Naive thymus-derived CD4-positive, alpha-beta T cell (primary cell): ENCODE measurements at places on chromosomes 1 and 21.
A peak's percentile ranks its signal among the peaks of the same experiment; 100 is the strongest.

GRCh38 chr1:77280962-77281361 is 857 bp upstream of the AK5 start:
- DNase-seq: peak; percentile 9

DNA sequence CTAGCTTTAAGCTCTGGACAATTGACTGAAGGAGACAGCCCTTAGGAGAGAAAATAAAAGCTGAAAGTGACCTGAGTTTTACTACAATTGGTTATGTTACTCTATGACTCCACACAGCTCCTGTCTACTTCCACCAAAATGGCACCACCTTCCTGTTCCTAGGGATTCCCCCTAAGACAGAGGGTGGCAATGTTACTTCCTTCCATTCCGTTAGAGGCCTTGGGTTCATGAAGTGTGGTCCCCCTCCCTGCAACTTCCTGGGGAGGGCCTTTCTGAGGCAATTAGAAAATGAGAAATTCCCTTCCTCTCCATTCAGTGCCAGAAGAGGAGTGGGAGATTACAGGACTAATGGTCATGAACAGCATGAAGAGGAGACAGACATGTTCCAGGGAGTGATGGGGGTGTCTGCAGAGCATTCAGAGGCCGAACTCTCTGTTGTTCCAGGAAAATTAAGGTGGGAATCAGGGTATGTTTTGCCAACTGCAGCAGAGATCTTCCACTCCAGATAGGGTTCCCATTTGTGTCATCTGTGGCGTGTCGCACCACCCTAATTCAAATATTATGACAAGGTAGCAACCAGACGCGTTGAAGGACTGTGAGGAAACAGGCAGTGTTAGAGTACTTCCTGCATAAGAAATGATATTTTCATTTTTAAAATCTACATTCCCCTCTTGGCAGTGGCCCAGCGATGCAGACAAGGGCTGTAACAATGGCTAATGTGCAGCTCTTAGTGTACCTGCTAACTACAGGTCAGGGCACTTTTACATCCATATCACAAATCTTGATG is 53.1 kb upstream of the TRIM67 start:
- no peak for DNase-seq

DNA sequence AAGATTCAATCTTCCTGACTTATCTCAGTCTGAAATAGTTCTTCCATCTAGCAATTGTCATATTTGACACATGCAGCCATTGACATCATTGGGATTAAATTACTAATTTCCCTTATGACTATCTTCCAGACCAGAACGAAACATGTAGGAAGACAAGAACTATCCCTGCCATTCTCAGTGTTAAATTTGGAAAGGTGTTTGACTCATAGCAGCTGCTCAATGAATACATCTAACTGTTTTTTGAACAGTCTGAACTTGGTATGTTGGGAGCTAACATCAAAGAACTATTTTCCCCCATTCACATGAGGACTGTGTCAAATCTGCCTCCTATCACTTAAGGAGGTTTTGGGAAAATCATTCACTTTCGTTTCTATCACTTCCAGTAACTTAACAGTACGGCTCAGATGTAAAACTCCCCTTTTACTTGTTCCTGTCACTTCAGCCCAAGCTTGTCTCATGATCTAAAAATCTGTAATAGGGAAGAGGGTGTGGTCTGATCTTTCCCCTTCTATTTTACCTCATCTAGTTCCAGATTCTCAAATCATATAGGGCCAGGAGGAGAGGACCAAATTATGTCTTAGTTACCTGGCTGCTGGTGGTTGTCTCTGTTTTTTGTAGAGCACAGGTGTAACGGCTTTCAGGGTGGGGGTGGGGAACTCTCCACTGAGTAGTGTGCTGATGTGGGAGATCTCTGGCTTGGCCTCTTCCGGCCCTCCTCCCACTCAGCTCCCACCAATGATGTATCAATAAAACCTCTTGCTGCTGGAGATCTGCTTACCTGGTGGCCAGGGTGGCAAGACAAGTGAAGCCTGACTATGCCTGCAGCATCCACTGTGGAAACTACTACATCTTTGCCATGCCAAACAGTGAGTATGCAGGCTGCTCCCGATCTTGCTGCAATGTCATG is 26.2 kb upstream of the SLAMF1 start:
- DNase-seq: peak; percentile 35

GRCh38 chr1:203049576-203050180 is 23.4 kb downstream of the PPFIA4 start:
- no peak for DNase-seq

GRCh38 chr21:18951271-18952038 is 547.9 kb upstream of the TMPRSS15 start:
- DNase-seq: no peak

DNA sequence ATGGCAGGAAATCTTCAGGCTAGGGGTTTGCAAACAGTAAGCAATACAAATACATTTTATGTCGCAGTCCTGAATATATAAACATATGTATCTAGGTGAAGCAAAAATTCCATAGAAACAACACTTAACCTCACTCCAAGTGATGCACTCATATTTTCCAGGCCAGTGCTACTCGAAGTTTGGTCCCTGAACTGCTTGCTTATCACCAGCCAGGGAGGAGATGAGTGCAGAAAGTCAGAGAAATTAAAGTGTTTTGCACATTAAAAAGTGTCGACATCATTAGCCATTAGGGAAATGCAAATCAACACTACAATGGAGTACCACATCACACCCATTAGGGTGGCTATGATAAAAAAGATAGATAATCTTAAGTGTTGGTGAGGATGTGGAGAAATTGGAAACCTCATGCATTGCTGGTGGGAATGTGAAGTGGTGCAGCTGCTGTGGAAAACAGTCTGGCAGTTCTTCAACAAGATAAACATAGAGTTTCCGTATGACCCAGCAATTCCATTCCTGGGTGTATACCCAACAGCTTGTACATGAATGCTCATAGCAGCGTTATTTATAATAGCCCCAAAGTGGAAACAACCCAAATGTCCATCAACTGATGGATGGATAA is 70.5 kb upstream of the CSF1 start:
- DNase-seq: no peak

DNA sequence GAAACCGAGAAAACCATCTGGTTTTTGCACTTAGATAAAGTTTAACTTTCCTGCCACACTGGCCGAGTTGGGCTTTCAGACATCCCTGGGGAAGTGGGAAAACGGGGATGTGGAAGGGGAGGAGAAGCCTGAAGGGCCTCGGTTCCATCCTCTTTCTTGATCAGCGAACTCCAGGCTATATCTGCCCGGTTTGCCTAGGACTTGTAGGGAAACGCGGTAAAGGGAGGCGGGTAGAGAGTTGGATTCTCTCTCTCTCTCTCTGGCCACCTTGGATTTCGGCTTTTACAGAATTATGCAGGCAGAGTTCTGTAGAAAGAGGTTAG is 4.6 kb upstream of the LHX8 start:
- DNase-seq: no peak

DNA sequence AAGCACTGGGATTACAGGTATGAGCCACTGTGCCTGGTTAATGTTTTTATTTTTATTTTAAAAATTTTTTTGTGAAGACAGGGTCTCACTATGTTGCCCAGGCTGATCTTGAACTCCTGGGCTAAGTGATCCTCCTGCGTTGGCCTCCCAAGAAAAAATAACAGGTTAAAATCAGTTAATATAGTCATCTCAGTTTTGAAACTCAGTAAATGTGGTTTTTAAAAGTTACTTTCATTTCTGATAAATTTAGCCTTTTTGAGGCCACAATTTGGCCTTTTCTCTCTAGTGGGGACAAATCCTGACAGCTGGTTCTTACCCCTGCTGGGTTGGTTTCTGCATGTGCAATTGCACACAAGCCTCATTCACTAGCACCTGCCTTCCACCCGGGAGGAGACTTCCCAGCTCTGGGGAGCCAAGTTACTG is 13.3 kb downstream of the PMF1 start:
- DNase-seq: no peak

GRCh38 chr1:100249155-100249536 is 488 bp downstream of the DBT start:
- no peak for DNase-seq

GRCh38 chr1:243421784-243422183 is 165.9 kb downstream of the SDCCAG8 start:
- peak; percentile 13 for DNase-seq

GRCh38 chr1:229717786-229718576 is 91.9 kb downstream of the URB2 start:
- DNase-seq: no peak

DNA sequence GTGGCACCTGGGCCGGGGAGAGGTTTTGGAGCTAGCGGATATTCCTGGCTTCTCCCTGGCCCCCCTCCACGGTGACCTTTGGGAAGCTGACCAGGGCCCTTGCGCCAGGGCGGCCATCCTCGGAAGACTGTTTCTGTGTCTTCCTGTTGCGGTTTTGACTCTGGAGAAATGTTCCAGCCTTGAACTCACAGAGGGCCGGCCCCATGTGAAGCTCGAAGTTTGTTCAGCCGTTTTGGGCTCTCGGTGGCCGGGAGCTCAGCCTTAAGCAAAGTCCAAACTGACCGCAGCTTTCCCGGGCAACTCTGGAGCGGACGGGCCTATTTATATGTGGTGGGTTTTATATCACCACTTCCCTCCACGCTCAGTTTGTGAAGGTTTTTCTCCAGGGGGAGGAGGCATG is 17.0 kb upstream of the WNT4 start:
- DNase-seq: no peak

DNA sequence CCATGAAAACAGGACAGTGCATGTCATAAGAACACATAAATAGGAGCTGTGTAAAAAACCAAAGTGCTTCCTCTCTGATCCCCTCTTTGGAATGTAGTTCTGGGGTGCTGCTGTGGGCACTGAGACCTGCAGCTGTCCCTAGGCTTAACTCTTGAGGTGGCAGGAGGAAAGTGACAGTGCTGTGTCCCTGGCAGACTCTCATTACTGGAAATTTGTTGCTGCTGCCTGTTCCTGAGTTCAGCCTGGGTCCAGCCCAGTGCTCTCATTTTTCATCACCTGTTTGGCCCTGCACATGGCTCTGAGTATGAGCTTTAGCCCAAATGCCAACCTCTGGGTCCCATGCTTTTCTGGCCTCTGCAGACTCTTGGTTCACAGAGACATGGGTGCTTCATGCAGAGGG is 329.3 kb downstream of the DSCAM start:
- DNase-seq: no peak

DNA sequence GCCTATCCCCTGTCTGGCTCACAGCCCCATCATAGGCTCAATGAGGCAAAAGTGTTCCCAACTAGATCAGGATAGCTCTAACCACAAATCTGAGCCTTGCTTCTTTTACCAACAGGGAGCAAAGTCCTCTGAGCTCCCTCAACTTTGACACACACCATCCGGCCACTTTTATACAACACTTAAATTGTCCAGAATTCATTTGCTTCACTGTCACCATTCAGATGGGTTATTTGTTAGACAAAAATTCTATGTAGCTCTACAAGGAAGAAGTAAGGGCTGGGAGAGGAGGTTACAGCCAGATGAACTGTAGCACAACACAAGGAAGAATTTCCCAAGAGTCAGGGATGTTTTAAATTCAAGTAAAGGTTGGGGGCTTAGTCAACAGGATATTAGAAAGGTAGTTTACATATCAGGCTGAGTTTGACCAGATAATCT is 50.8 kb downstream of the TGFBR3 start:
- no peak for DNase-seq

GRCh38 chr1:107196973-107197562 is 56.2 kb downstream of the NTNG1 start:
- DNase-seq: no peak

DNA sequence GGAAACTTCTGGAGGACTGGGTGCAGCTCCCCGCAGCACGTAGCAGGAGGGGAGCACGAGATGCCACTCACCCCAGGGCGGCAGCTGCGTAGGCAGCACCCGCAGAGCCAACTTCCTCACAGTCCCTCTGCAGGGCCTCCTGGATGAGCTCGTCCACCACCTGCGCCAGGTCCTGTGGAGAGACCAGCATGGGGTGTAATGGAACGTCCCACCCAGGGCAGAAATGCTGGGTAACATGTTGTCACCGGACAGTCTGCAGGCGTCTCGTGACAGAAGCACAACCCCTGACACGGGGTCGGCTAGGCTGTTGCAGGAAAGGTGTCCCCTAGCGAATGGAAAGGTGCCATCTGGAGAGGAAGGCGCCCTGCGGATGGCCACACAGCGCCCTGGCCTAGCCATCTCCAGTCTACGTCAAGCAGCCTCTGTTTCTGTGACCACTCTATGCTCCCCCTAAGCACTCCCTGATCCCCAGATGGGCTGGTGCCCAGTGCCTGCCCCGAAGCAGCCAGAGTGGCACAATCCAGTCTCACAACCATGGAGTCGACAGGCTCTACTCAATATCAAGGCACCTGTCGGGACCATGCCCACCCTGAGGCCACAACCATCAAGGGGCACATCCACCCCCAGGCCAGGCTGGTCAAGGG is 21.2 kb downstream of the MCM3AP start:
- no peak for DNase-seq

DNA sequence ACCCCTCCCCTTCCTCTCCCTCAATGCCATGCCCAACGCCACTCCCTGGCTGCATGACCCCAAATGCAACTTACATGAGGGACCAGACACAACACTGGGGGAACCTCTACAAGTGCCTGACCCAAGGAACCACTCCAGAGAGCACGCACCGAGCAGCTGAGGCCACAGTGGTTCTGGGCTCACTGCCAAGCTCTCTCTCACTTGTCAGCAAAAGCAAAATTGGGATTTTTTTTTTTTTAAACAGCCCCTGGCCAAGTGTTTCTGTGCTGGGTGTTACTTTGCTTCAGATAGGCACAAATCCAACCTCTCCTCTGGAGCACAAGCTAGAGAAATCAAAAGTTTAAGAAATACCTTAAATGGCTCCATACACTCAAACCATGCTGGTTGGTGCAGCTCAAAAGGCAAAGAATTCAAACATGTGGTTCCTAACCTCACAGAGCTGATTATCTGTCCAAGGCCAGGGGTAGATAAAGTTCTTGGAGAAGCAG is 363.0 kb downstream of the SETD4 start:
- DNase-seq: no peak

GRCh38 chr1:204288021-204288588 is 71.6 kb downstream of the PLEKHA6 start:
- DNase-seq: no peak

DNA sequence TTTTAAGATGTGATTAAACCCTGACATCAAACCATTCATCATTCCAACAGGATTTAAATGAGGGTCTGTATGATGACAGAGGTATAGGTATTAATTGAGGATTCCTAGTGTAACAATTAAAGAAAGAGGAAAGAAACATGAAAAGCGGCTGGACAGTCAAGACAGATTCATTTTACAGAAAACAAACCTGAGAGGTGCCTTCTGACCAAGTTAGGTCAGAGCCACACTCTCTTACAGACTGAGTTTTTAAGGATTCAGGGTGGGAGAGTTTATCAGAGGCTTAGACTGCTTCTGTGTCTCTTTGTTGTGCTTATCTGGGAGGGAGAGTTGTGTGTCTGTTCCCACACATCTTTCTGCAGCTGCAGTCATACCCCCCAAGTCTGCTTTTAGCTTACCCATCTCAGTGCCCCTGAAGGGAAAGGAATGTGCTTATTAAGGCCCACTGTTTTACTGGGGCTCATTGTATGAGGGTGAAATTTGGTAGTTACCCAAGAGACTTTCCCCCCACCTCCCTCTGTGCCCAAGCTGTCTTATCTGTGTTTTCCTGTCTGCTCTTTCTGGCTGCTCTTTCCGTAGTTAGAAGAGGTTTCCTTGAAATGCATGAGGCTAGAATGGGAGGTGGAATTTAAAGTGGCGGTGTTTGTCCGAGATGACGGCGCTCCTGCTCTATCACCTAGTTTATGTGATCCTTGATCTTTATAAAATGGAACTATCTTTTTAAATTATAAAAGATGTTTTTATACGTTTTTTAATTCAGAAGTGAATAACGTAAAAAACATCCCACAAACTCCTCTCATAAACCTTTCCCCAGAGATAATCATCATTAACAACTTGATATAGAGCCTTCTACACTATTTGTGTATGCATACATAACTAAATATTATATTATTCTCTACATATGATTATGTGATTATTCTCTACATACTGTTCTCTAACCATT is 96.0 kb upstream of the TNFSF4 start:
- DNase-seq: no peak

GRCh38 chr1:89453123-89453972 is 71.3 kb upstream of the LRRC8B start:
- no peak for DNase-seq
